Osteocyte (in vitro differentiated cells): ENCODE measurements at places on chromosomes 4 and X.

DNA sequence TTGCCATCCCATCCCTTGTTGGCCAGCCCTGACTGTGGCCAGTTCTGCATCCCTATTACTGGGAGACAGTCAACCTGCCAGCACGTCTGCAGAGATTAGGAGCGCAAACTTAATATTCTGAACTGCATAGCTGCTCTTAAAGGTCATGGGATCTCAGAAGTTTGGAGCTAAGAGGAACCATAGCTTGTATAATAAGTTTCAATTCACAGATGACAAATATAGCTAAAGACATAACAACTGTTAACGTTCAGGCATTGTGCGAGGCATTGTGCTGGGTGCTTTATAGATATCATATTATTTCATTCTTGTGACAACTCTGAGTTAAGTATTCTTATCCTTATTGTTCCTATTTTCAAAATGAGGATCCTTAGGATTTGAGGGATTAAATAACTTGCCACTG, 3.7 kb downstream of the SCARB2 start:
- no peaks in the 10 kb centered on the region for H3K27me3 ChIP-seq
- no peak for DNase-seq
- peak overlapping the region; percentile 70 for H3K27ac ChIP-seq
- no peaks in the 10 kb centered on the region for H3K36me3 ChIP-seq
- peaks cover 63% of the 10 kb centered on the region for H3K4me1 ChIP-seq
- H3K4me3 ChIP-seq, result no peak overlapping the region

- peaks cover 22% of the 10 kb centered on the region for H3K36me3 ChIP-seq
- H3K4me1 ChIP-seq, result peaks cover 4% of the 10 kb centered on the region
- H3K27me3 ChIP-seq, result no peaks in the 10 kb centered on the region
- H3K27ac ChIP-seq, result no peak overlapping the region
These were observed 4.2 kb upstream of the CCNA2 start for GRCh38 chr4:121827853-121828252.

GRCh38 chrX:102835504-102836146, 101.4 kb upstream of the RAB40AL start:
- no peaks in the 10 kb centered on the region for H3K27me3 ChIP-seq
- no peak for DNase-seq
- peaks cover 2% of the 10 kb centered on the region for H3K4me1 ChIP-seq
- H3K4me3 ChIP-seq, result no peak overlapping the region
- no peaks in the 10 kb centered on the region for H3K36me3 ChIP-seq

GRCh38 chr4:180953572-180953971, 1289.6 kb upstream of the TENM3 start:
- no peak overlapping the region for H3K27ac ChIP-seq
- H3K4me1 ChIP-seq, result no peaks in the 10 kb centered on the region
- no peak overlapping the region for H3K4me3 ChIP-seq
- H3K36me3 ChIP-seq, result no peaks in the 10 kb centered on the region
- DNase-seq, result no peak

DNA sequence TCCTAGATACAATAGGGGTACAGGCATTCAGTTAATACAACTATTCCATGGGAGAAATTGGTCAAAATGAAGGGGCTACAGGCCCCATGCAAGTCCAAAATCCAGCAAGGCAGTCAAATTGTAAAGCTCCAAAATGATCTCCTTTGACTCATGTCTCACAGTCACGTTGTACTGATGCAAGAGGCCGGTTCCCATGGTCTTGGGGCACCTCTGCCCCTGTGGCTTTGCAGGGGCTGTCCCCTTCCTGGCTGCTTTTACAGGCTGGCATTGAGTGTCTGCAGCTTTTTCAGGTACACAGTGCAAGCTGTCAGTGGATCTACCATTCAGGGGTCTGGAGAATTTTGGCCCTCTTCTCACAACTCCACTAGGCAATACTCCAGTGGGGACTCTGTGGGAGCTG, 12.5 kb upstream of the ASIC5 start:
- H3K4me3 ChIP-seq, result no peak overlapping the region
- no peaks in the 10 kb centered on the region for H3K4me1 ChIP-seq
- no peak overlapping the region for H3K27ac ChIP-seq
- no peak for DNase-seq

DNA sequence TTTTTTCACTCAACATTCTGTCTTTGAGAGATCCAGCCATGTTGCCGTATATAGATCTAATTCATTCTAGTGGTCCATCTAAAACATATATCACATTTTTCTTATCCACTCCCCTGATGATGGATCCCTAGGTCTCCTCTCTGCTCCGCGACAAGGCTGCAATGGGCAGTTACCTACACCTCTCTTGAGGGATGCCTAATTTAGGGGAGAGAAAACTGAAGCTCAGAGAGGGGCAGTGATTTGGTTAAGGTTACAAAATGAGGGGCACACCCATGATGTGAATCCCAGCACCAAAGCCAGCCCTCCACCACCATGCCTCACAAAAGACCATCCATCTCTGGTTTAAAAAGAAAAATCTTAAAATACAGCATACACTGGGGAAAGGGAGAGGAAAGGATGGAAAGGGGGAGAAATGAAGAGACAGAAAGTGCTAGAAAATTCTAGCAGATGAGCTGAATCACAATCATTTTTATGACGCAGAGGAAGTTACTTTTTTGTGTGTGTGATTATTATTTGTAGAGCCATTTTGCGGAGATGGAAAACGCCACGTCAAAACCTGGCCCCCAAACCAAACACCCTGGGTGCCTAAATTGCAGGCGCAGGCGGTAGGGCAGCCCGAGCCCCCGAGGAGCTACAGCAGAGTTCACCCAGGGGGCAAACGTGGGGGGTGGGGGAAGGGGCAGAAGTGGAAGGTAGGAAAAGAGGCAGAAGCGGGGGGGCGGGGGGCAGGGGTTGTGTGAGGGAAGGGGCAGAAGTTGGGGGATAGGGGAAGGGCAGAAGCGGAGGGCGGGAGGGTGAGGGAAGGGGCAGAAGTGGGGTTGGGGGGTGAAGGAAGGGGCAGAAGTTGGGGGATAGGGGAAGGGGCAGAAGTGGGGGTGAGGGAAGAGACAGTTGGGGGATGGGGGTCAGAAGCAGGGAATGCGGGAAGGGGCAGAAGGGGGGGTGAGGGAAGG, 1.3 kb upstream of the TSPYL2 start:
- peak overlapping the region; percentile 73 for H3K4me3 ChIP-seq
- H3K27ac ChIP-seq, result peak overlapping the region; percentile 95
- H3K27me3 ChIP-seq, result no peaks in the 10 kb centered on the region
- H3K36me3 ChIP-seq, result peaks cover 19% of the 10 kb centered on the region

DNA sequence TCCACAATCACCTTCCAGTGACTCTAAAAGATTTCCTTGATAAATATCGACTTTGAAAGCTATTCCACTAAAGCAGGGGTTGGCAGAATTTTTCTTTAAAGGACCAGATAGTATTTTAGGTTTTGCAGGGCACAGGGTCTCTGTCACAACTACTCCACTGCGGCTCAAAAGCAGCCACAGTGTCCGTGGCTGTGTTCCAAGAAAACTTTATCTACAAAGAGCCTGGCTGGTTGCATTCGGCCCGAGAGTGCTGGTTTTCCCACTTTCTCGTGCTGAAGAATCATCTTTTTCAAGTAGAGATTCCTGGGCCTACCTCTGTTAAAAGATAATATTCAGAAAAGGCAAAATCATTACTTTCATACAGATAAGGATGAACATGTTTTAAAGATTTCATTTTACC, 55.6 kb downstream of the TSPAN7 start:
- no peak overlapping the region for H3K27ac ChIP-seq
- DNase-seq, result no peak
- peaks cover 11% of the 10 kb centered on the region for H3K27me3 ChIP-seq
- no peak overlapping the region for H3K4me3 ChIP-seq
- no peaks in the 10 kb centered on the region for H3K4me1 ChIP-seq

DNA sequence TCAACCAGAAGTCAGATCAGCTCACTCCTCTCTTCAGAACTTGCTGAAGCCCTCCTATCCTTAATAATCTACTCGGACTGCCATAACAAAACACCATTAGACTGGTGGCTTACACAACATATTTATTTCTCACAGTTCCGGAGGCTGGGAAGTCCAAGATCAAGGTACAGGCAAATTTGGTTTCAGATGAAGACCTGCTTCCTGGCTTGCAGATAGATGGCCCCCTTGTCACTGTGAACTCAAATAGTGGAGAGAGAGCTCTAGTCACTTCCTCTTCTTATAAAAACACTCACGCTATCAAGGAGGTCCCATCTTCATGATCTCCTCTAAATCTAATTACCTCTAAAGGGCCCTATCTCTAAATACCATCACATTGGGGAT, 125.1 kb downstream of the CAMK2D start:
- H3K4me1 ChIP-seq, result peaks cover 36% of the 10 kb centered on the region
- no peaks in the 10 kb centered on the region for H3K36me3 ChIP-seq
- no peak overlapping the region for H3K4me3 ChIP-seq
- H3K27ac ChIP-seq, result peak overlapping the region; percentile 7

DNA sequence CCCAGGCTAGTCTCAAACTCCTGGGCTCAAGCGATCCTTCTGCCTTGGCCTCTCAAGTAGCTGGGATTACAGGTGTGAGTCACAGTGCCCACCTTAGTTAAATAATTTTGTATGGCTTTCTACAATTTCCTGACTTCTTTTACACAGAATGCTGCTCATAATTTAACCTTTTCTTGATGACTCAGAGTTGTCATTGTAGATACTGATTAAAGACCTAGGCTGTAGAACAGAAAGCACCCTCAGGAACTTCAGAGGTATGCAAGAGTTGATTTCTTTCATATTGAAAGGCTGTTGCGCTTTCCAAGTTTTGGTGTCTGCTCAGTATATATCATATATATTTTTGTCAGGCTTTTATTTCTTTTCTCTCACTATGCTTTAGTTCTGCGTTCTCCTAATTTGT, 21.1 kb upstream of the GPR34 start:
- peaks cover 21% of the 10 kb centered on the region for H3K4me1 ChIP-seq
- H3K36me3 ChIP-seq, result peaks cover 2% of the 10 kb centered on the region
- DNase-seq, result no peak
- no peak overlapping the region for H3K4me3 ChIP-seq

DNA sequence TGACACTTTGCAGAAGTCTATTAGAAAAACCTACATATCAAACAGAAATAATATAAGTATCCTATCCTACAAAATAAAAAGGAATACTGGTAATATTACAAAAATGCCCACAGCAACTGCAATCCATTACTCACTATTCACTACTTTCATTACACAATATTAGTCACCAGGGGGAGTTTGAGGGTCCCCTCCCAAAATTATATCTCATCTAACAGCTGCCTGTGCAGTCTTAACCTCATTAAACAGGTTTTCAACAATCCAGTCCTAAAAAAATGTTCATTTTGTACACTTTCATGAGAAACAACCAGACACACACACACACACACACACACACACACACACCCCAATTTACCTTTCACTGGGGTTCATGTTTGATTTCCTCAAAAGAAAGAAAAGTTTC, 2.9 kb downstream of the CLOCK start:
- no peak for DNase-seq
- no peaks in the 10 kb centered on the region for H3K36me3 ChIP-seq
- peak overlapping the region; percentile 48 for H3K27ac ChIP-seq
- H3K27me3 ChIP-seq, result no peaks in the 10 kb centered on the region
- H3K4me3 ChIP-seq, result no peak overlapping the region
- peaks cover 34% of the 10 kb centered on the region for H3K4me1 ChIP-seq

DNA sequence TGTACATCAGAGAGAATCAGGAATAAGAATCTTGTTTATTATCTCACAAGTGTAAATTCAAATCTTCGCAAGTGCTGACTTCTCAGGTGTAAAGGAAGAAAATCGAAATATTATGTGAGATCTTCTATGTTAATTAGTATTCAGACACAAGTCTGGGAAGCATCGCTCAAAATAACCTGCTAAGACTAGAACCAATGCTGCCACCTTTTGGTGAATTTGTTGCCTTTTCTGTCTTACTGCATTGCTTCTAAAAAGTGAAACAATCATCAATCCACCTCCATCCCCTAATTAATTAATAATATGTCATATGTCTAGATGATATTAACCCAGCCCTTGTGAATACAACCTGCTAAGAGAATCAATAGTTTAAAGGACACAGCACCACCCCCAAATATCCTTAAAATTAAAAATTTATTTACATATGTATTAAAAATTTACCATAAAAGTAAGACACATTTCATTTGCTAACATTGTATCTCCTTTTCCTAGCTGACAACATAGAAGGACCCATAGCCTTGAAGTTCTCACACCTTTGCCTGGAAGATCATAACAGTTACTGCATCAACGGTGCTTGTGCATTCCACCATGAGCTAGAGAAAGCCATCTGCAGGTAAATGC, 3.5 kb downstream of the EPGN start:
- DNase-seq, result no peak
- H3K4me3 ChIP-seq, result no peak overlapping the region
- no peaks in the 10 kb centered on the region for H3K27me3 ChIP-seq

DNA sequence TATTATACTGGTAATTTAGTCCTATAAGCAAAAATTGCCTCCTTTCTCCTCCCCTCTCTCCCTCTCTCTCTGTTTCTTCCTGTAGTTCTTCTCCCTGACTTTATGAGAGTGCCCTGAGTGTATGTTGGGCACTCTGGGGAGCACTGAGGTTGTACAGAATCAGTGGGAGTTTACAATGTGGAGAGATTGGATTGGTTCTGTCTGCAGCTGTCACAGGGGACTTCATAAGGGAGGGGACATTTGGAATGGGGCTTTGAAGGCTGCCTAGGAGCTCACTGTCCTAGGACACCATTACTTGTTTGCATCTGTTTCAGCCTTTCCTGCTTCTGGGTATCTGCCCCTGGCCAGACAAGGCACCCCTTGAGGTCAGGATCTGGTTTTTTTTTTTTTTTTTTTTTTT, 22.9 kb downstream of the SH3TC1 start:
- DNase-seq, result no peak
- no peaks in the 10 kb centered on the region for H3K36me3 ChIP-seq
- H3K4me1 ChIP-seq, result peaks cover 14% of the 10 kb centered on the region
- H3K27ac ChIP-seq, result no peak overlapping the region
- no peaks in the 10 kb centered on the region for H3K27me3 ChIP-seq

GRCh38 chr4:3308691-3309090, 15.9 kb downstream of the RGS12 start:
- no peaks in the 10 kb centered on the region for H3K27me3 ChIP-seq
- H3K36me3 ChIP-seq, result no peaks in the 10 kb centered on the region
- no peak overlapping the region for H3K27ac ChIP-seq
- no peak overlapping the region for H3K4me3 ChIP-seq
- peaks cover 14% of the 10 kb centered on the region for H3K4me1 ChIP-seq

DNA sequence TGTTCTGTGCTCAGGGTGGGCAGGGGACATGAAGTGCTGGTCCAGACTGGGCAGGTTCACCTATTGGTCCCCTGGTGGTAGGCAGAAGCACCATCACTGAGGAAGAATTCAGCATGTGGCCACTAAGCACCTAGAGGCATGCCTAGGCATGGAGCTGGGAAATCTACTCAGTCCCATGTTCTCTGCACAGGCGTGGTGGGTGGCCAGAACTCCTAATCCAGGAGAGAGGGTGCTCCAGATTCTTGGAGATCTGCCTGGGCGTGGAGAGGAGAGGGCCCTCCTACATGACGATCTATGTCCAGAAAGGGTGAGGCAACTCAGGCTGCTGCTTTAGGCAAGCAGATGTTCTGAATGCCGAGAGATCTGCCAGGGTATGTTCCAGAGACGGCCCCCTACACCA, 44.6 kb upstream of the MAGEC2 start:
- no peak overlapping the region for H3K27ac ChIP-seq
- no peak overlapping the region for H3K4me3 ChIP-seq
- H3K36me3 ChIP-seq, result no peaks in the 10 kb centered on the region
- no peaks in the 10 kb centered on the region for H3K4me1 ChIP-seq
- no peak for DNase-seq
- no peaks in the 10 kb centered on the region for H3K27me3 ChIP-seq
